ENCODE measurements at places on chromosomes 2 and 18.
A peak's percentile ranks its signal among the peaks of the same experiment; 100 is the strongest.

- no peak for DNase-seq
Observed at GRCh38 chr2:164115806-164116205, 380.0 kb upstream of the FIGN start.

GRCh38 chr2:216897561-216898203 lies 37.8 kb upstream of the TNP1 start:
- DNase-seq: no peak

- DNase-seq: peak; percentile 71
Observed at GRCh38 chr18:12327510-12328178, 19.6 kb downstream of the TUBB6 start.

DNA sequence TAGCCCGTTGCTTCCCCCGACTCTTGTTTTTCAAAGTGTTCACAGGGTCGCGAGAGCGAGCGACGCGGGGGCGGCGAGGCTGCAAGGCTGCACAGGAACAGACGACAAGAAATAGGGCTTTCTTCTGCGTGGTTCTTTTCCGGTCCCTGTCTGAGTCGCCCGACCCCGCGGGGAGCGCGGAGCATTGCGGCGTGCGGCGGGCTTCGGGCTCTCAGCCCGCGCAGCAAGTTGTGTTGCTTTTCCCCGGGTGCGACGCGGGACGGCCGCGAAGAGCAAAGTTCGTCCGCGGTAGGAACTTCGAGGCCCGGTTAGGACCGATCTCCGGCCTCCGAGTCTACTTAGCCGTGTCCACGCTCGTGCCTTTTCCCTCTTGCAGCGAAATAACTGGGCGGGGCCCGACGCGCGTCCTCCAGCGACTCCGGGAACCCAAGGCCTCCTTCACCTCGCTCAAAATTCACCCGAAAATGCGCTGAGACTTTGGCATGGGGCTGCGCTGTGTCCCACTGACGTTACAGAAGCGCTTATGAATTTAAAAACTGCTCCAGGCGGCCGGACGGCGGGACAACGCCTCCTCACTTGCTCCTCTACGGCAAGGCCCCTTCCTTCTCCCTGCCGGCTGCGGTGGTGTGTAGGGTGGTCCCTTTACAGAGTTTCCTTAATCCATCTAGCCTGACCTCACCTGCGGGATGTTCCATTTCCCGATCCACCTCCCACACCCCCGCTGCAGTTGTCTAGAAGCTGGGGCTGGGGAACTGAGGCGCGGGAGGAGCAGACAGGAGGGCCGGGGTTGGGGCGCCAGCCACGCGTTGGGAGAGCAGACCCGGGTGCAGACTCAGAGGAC lies 1.5 kb upstream of the BCL2L11 start:
- peak; percentile 47 for DNase-seq

- DNase-seq: no peak
Observed at GRCh38 chr2:58686776-58687175, 445.7 kb upstream of the FANCL start.

GRCh38 chr2:101012706-101013181 lies 10.7 kb downstream of the RPL31 start:
- DNase-seq: no peak

GRCh38 chr2:1936427-1936980 lies 192.2 kb upstream of the PXDN start:
- DNase-seq: no peak

Measured in activated CD8-positive, alpha-beta memory T cell treated with anti-CD3 and anti-CD28 coated beads, Interleukin-2, amount 50 U/mL, for 4 hours (primary cell).